ENCODE measurements at places on chromosomes 16 and 17.

- DNase-seq, result no peak
Measured at GRCh38 chr17:7612294-7612640, 2.4 kb downstream of the FXR2 start.

DNA sequence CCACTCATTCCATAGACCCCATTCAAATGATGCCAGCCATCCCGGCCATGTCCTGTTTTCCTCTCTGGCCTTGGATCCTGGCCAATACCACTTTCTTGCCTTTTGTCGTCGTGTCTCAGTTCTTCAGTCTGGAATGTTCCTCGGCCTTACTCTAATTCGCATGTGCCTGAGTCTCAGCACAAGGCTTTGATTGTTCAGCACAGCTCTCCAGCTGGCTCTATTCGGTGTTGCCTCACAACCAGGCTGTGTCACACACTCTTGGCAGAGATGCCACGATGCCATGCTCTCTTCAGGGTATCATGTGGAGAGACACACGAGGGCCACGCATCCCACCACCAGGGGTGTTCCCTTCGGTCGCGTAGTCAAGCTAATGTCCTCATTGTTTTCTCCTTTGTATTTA is 1.8 kb upstream of the VPS4A start:
- no peak for DNase-seq

DNA sequence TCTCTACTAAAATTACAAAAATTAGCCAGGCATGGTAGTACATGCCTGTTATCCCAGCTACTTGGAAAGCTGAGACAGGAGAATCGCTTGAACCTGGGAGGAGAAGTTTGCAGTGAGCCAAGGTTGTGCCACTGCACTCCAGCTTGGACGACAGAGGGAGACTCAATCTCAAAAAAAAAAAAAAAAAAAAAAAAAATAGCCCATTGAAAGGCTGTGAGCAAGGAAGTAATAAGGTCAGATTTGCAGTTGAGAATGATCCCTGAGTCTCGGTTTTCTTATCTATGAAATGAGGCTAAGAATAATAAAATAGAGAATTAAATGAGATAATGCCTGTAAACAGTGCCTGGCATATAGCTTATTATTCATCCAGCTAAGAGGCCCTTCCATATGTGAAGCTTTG is 1.3 kb upstream of the PDK2 start:
- no peak for DNase-seq

DNA sequence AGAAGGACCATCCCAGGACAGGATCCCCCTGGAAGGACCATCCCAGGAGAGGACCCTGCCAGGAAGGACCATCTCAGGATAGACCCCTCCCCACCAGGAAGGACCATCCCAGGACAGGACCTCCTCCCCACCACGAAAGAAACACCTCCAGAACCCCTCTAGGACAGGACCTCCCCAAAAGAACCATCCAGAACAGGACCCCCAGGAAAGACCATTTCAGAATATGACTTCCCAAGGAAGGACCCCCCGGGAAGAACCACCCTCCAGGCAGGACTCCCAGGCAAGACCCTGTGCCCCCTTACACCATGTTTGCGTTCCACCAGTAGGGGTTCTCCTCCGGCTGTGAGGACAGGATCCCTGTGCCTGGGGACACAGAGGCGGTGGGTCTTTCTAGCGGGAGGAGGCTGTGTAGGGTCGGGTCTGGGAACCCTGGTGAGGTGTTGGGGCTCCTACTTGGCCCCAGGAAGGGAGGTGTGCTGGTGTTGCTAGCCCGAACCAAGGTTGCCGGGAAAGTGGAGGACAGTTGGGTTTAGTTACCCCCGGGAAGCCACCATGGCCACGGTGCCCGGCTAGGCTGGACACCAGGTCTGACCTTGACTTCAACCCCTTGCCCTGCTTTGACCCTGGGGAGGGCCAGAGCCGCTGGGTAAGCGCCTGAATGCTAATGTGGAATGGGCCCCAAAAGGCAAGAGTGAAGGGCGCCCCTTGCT is 2.2 kb downstream of the NOTUM start:
- no peak for DNase-seq

DNA sequence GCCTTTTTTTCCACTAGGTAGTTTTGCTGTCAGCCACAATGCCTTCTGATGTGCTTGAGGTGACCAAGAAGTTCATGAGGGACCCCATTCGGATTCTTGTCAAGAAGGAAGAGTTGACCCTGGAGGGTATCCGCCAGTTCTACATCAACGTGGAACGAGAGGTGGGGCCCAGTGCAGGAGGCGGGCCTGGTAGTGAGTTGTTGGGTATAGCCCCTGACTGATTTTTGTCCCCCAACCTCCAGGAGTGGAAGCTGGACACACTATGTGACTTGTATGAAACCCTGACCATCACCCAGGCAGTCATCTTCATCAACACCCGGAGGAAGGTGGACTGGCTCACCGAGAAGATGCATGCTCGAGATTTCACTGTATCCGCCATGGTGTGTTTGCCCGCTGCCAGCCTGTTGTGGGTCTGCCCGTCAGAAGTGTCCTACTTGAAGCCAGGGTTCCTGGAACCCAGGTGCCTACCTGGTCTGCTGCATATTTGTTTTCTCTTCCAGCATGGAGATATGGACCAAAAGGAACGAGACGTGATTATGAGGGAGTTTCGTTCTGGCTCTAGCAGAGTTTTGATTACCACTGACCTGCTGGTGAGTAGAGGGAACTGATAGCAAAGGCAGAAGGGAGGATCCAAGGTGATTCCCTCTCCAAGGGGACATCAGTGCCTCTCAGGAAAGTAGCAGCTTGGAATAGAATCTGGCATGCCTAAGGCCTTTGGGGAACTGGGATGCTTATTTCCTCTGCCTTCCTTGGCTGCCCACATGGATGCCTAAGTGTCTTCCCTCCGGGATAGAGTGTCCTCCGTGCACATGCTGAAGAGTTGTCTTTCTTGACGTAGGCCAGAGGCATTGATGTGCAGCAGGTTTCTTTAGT is 1.9 kb upstream of the CD68 start:
- DNase-seq, result no peak

DNA sequence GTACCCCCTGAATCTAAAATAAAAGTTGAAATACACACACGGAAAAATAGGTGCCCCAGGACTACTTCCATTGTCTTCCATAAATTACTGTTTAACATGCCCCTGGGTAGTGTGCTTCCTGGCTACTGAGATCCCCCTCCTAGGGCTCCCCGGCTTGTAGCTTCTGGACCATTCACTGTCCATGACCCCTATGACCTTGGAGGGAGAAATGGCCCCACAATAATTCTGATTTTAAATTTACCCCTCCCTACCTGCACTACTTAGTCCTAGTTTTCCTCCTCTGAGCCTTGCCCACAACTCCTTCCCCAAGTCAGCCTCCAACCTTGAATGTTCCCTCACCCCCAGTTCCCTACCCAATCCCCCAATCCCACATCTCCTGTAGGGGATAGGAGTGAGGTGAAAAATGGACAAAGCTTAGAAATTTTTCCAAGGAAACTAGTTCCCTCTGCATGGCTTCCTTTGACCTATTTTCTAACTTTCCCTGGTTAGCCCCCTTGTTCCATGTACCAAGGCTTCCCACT is 9.5 kb upstream of the MSL1 start:
- DNase-seq, result no peak

DNA sequence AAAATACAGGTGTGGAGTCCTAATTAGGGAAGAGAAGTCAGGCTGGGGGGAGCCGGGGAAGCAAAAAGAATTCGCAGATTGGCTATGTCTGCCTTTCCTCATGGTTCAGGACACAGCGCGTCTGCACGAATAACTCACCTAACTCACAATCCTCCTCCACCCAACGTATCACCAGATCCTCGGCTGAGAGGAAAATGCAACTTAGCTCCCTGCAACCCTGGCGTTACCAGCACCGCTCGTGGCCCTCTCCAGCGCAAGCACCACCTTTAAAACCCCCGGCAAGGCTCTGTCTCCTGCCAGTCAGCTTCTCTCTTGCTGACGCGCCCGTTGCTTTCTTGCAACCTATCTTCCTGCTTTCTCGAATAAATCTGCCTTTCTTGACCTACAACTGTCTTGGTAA is 49.8 kb upstream of the METRNL start:
- no peak for DNase-seq

Data from breast epithelium (tissue), 4 donors.